T-helper 2 cell treated with Interferon-gamma antibody and Interleukin-4, amounts not matched to agents 100 ng/mL and 5 ng/mL, for 36 hours (primary cell): ENCODE measurements at places on chromosomes 6 and 20. TPM values are rescaled to one million over a fixed set of nuclear protein-coding genes. Genes with fewer than 3 reads are reported as not detected.

The NRM gene
- 33.5 and 35.1 TPM in 2 replicates for total RNA-seq

The LINC00237 gene
- not detected in 2 replicates for total RNA-seq

The SYTL3 gene
- 36.9 and 39.4 TPM in 2 replicates for total RNA-seq

The PPP1R11 gene
- 57.0 and 59.6 TPM in 2 replicates for total RNA-seq

The ARFGEF3 gene
- 0.09 and 0.11 TPM in 2 replicates for total RNA-seq

The PRND gene
- not detected in 2 replicates for total RNA-seq

The TRDN gene
- not detected in 2 replicates for total RNA-seq

The MOG gene
- total RNA-seq = not detected in 2 replicates

The TMC2 gene
- not detected in 2 replicates for total RNA-seq

The TPBG gene
- total RNA-seq = not detected in 2 replicates

The OR2B6 gene
- 0.30 TPM in 1 of 2 replicates, not detected in the other for total RNA-seq

The GPR63 gene
- total RNA-seq = 3.9 and 4.2 TPM in 2 replicates
